ENCODE measurements at places on chromosomes 11 and 22.

DNA sequence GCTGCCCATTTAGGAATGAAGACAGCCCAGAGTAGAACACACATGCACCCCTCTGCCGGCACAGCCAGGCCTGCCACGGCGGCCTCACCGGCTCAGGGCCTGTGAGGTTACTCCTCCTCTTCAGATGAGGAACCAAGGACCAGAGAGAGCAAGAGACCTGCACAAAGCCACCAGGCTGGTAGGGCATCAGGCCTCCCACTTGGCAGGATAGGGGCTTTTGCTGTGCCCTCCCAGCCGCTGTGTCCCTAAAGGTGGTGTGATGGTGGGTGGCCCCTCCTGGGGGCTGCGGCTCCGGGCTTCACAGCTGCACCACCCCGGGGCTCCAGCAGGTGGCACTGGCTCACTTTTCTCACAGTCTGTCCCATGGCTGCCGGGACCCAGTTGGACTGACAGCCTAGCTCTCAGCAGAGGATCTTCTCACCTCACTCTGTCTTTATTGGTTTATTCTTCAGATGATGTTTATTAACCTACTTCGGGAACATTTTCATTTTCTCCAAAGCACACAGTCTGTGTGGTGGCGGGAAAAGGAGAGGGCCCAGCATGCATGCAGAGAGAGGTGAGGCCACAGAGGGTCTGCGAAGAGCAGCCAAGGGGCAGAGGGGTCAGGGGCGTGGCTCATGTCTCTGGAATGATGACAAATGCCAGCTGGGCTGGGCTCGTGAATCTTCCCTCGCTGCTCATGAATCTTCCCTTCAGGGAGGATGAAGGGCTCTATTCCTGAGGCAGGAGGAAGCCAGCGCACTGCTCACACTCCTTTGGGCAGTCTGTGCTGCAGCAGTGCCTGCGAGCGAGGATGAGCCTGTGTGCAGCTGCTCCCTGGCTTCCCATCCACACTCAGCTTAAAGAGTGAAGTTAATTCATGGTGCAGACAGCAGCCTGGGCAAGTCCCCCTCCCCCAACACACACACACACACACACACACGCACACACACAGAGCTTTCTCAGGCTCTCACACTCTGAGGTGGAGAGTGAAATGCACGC is 101.1 kb upstream of the PITPNB start:
- DNase-seq: no peak

- DNase-seq: no peak
Measured at GRCh38 chr22:49340406-49340805, 487.3 kb downstream of the BRD1 start.

DNA sequence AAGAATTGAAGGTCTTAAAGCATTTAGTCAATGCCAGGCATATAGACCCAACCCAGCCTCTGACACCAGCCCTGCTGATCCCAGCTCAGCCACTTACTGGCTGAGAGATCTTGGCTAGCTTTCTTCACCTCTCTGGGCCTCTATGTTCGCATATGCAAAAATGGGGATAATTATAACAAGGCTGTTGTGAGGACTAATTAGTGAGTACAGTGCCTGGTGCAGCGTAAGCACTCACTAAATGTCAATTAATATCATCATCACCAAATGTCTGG is 10.5 kb downstream of the CHST1 start:
- DNase-seq: no peak

GRCh38 chr11:20036626-20037335 is 123.5 kb downstream of the DBX1 start:
- DNase-seq: no peak

GRCh38 chr11:35387111-35387982 is 32.0 kb downstream of the SLC1A2 start:
- no peak for DNase-seq

GRCh38 chr11:93850594-93851018 is at the start of gene VSTM5:
VSTM5 (minus strand) TSS chr11:93850618; CDS start chr11:93850502, 116 bp downstream.
- DNase-seq: no peak

- no peak for DNase-seq
Measured at GRCh38 chr11:113531575-113532451, 56.6 kb upstream of the DRD2 start.

DNA sequence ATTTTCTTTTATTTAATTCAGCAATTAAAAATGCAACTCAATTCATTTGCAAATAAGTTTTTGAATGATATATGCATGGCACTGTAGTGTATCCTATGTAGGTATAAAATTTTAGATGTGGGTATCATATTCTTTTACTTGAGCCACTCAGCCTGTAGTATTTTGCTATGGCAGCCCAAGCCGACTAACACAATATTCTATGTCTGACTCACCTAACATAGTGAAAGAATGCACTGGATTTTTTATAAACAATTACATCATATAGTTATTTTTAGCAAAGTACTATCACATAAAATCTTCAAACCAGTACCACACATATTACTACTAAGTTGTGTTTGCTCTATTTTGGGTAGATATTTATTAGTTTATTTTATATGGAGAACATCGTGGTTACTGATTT is 21.9 kb upstream of the GRIA4 start:
- DNase-seq: no peak

GRCh38 chr11:130327716-130328115 is 13.0 kb upstream of the ZBTB44 start:
- DNase-seq: no peak

DNA sequence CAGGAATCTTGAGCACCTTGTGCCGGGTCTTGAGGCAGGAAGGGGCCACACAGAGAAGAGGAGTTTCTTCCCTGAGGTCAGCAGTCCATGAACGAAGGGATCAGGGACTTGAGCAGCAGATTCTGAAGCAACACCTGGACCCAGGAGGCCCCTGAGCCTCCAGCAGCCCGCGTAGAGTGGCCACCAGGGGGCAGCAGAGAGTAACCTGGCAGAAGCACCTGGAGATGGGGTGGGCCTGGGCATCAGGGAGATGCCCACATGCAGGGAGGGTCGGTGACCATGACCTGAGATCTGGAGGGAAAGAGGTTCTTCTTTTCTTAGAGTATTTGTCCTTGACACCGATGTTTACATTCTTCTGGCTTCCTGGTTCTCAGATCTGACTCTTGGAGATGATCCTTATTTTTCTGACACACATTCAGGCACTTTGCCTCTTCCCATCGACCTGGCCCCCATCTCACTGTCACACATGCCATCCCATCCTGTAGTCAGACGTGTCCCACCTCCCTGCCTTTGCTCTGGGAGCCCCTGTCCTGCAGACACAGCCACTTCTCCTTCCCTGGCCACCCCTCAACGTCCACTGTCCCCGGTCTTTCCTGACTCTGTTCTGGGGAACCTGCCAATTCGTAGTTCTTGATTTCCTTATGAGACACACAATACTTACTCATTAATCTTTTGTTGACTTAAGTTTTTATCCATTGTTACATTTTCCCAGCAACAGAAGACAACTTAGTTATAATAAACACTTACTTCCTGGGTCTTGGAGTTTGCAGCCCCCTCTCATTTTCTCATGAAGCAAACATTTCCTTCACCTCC is 66.5 kb downstream of the GGTLC2 start:
- no peak for DNase-seq

- no peak for DNase-seq
Measured at GRCh38 chr11:86663291-86663690, 9.1 kb downstream of the ME3 start.

DNA sequence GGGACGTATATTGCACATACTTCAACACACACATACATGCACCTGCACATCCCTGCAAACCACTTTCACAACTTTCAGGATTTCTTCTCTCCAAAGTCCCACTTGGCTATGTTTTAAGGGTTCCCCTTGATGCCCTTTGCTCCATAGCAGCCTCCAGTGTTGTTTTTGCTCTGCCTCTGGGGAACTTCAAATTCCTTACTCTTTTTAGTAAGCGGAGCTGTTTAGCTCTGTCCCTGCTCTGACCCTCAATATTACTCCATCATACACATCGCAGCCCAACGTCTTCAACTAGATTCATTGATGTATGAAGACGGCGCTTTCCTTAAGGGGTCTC is 18.3 kb downstream of the PRR5L start:
- DNase-seq: no peak

DNA sequence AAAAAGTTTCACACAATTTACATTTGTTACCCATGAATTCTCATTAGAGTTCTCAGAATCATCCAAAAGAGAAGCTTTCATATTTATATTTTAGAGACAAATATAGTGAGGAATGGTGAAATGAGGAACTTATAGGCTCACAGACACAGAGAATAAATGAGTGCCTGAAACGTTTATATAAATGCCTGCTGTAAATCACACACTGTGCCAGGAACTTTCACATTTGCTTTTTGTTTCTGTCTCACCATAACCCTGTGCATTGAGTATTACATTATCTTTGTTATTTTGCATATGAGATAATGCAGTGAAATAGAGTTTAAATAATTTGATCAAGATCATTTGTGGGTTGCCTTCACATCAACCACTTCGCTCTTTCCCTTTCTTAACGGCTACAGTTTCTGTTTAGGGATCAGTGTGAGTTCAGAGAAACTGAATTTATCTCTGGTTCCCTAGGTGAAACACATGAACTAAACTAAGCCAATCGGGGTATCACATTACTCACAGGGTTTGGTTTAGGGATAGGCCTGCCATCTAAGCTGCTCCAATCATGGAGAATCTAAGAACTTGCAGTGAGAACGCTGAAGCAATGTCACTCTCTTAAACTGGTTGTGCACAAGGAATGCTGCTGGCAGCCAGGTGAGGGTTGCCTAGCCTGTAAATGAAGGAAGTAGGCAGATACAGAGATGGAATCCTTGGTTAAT is 1339.2 kb upstream of the TENM4 start:
- peak; percentile 20 for DNase-seq

DNA sequence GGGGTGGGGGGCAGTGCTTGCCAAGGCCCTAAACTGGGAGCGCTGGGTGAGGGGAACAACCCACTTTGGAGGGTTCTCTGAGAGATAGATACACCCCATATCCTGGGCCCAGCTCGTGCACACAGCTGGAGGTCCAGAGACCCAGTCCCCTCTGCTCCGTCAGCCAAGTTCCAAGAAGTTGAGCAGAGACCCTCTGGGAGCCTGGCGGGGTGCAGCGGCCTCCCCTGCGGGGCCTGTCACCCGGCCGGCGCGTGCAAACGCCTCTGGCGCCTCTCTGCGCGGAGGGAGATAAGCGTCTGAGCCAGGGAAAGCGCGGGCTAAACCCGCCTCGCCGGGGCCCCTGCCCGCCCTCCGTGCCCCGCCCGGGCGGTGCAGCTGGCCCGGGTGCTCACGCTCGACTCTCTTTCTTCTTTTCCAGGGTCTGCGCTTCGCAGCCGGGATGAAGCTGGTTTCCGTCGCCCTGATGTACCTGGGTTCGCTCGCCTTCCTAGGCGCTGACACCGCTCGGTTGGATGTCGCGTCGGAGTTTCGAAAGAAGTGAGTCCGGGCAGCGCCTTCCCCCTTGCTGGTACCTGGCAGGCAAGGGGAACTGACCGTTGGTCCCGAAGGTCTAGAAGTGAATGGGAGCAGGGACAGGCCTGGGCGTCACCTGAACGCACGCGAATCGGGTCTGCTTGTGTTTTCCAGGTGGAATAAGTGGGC is 540 bp downstream of the ADM start:
- DNase-seq: no peak

DNA sequence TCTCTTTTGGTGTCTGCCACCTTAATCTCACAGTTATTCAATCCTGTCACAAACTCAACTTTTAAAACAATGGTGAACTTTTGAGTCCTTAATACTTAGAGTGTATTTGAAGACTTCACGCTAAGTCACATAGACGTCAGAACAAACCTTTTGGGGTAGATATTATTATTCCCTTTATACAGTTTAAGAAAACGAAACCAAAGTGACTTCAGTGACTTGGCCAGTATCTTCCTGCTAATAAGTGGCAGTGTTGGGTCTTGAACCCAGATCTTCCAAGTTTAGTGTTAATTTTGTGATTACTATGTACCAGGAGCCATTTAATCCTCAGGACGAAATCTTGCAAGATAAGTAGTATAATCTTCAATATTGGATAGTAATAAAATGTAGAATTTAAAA is 691 bp downstream of the CEP295 start:
- DNase-seq: no peak

GRCh38 chr11:69178819-69179482 is 23.2 kb downstream of the SMIM38 start:
- no peak for DNase-seq

DNA sequence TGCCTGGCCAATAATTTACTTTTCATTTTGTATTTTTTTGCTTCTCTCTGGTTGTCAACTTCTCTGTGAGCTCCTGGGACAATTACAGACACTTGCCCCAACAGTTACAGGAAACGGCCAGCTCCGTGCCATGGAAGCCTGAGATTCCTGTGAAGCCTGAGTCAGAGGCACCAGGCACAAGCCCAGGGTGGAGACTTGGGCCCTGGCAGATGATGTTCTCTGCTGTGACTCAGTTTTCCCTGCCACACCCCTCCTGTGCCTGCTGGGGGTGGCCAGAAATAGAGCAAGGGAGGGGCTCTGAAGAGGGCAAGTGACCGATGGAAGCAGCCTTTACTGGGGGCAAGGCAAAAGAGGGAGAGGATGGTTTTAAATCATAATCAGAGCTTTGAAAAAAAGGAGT is 4.9 kb downstream of the ATP5MGL start:
- peak; percentile 73 for DNase-seq

GRCh38 chr11:5229356-5229755 is 2.5 kb upstream of the HBB start:
- no peak for DNase-seq

- no peak for DNase-seq
Measured at GRCh38 chr11:130211781-130212401, 52.3 kb downstream of the ST14 start.

- DNase-seq: no peak
Measured at GRCh38 chr11:117130879-117131278, 13.2 kb upstream of the PAFAH1B2 start.

DNA sequence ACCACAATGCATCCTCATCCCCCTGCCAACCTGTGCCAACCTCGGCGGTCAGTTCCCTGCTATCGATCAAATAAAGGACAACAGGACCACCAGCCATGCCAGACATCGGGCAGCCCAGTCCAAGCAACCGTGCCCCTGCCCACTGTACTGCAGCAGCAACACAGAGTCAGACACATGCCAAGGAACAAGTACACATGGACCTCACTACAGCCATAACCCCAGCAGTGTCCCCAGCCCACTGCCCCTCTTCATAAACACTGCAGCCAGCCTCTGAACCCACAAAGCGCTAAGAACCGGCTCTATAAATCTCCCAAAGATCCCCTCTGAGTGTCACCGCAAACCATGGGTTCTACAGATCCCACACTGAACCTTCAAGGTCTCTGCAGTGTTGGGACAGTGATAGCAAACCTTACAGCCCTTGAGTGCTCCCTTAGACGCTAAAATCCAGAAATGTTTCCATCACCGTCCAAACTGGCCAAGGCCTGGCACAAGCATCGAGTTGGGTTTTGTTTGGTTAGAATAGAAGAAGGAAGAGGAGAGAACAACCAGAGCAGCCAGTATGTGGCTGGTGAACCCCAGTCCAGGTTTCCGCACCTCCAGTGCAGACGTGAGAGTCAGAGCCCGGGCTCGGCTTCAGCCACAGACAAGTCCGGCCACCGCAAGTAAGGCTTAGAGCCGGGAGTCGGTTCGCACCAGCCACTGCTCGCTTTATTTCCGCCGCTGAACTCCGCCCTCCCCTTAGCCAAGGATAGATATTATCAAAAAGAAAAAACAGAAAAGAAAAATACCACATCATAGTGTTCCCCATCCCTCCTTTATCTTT is 7.9 kb downstream of the PAX6 start:
- no peak for DNase-seq

GRCh38 chr22:39900306-39901227 is at the start of gene GRAP2:
GRAP2 (plus strand) TSS chr22:39901084; CDS start chr22:39947107, 46,023 bp downstream.
- no peak for DNase-seq

GRCh38 chr11:12331239-12331874 is 46.0 kb upstream of the PARVA start:
- DNase-seq: peak; percentile 10

- DNase-seq: no peak
Measured at GRCh38 chr11:128324051-128324481, 263.3 kb downstream of the ETS1 start.

- DNase-seq: peak; percentile 69
Measured at GRCh38 chr22:46171940-46172339, 21.6 kb downstream of the PPARA start.
